ENCODE measurements at places on chromosomes 11 and 22.
A peak's percentile ranks its signal among the peaks of the same experiment; 100 is the strongest.

GRCh38 chr11:125443767-125444311 is 52.2 kb downstream of the FEZ1 start:
- DNase-seq = no peak

GRCh38 chr22:17962168-17962567 is 62.2 kb downstream of the MICAL3 start:
- no peak for DNase-seq

GRCh38 chr11:19426756-19427403 is 186.1 kb upstream of the E2F8 start:
- DNase-seq = no peak

DNA sequence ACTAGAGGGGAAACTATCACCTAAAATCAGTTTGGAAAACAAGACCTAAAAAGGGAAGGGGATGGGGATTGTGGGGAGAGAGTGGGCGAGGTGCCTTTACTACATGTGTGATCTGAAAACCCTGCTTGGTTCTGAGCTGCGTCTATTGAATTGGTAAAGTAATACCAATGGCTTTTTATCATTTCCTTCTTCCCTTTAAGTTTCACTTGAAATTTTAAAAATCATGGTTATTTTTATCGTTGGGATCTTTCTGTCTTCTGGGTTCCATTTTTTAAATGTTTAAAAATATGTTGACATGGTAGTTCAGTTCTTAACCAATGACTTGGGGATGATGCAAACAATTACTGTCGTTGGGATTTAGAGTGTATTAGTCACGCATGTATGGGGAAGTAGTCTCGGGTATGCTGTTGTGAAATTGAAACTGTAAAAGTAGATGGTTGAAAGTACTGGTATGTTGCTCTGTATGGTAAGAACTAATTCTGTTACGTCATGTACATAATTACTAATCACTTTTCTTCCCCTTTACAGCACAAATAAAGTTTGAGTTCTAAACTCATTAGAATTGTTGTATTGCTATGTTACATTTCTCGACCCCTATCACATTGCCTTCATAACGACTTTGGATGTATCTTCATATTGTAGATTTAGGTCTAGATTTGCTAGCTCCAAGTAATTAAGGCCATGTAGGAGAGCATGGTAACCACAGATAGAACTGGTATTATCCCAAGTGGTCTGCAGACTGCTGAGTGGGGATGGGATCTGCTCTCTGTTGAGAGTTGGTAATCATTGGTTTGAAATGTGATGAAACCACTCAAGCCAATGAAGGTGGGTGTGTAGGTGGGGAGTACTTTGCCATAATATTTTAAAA is 3.6 kb downstream of the NEAT1 start:
- peak; percentile 16 for DNase-seq

DNA sequence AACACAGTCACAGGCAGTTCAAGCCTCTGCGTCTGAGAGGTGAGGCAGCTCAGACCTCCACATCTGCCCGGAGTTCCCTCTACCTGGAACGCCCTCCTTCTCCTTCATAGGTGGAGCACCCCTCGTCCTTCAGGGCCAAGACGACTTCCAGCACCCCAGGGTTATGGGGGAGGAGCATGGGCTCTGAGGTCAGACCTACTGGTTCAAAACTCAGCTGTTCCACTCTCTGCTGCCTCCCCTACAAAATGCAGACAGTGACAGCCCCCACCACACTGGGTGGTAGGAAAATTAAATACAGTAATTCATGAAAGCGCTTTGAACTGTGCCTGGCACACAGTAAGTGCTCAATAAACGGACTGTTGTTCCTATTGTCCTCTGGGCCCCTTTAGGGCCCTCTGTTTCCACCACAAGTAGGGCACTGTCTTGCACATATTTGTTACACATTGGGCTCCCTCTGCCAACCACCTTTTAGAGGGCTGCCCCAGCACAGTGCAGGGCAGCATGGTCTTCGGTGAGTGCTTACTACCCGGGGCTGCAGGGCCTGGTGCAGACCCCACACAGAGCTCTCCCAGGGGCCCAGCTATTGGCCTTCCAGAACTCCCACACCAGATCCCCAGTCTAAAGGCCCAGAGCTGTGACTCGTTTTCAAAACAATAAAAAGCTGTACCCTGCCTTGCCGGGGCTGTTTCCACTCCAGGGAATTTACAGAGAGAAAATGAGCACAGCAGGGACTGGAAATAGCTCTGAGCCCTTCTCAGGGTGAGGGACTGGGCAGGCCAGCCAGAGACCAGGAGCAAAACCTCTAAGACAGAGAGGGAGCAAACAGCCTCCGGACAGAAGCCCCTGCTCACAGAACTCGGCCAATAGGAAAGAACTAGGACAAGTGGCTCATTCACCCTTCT is 2.5 kb downstream of the TMEM184B start:
- DNase-seq = no peak

DNA sequence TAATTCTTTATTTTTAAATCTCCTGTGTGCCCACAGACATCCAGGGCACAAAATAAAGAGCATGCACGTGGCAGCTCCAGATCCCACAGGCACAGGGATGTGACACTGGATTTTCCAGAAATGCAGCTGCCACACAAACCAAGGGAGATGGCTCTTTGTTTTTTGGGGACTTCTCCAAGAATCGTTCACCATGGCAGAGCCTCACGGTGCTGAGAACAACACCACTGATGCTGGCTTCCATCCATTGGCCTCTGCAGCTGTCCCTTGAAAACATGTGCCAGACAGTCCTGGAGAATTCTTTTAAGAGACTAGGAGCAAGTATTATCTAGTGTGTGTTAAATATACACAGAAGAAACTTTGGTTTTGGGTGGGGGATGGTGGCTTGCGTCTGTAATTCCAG is 108.4 kb upstream of the SLC22A12 start:
- DNase-seq = no peak

DNA sequence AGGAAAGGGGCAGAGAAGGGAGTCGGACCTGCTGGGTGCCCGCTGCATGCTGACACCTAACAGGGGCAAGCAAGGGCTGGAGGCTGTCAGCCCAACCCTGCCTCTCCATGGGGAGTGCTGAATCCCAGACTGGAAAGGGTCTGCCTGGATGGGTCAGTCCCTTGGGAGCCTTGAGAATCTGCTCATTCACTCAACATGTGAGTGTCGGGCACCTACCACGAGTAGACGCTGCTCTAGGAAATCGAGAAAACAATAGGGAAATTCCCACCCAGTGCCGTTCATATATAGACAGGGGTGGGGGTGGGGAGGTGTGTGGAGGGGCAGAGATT is 4.4 kb upstream of the CTSD start:
- DNase-seq = no peak

- DNase-seq = no peak
Measured at GRCh38 chr22:45881524-45881875, 95.5 kb downstream of the WNT7B start.

Measured in activated CD8-positive, alpha-beta memory T cell treated with anti-CD3 and anti-CD28 coated beads, Interleukin-2, amount 50 U/mL, for 4 hours (primary cell).